Left lung (tissue), 14 donors: ENCODE measurements at places on chromosomes 6 and 20. TPM values are rescaled to one million over a fixed set of nuclear protein-coding genes. Genes with fewer than 3 reads are reported as not detected.

DCDC2 gene
- polyA plus RNA-seq = 11.1 TPM

LINC00237 gene
- not detected for polyA plus RNA-seq

FABP7 gene
- 39.1 TPM for polyA plus RNA-seq

GLP1R gene
- polyA plus RNA-seq = 0.78 TPM

OTOR gene
- not detected for polyA plus RNA-seq

PKIB gene
- 2.7 TPM for polyA plus RNA-seq

MTO1 gene
- 32.6 TPM for polyA plus RNA-seq

TMEM151B gene
- polyA plus RNA-seq = 0.70 TPM

PRND gene
- polyA plus RNA-seq = 25.7 TPM

BFSP1 gene
- polyA plus RNA-seq = 4.2 TPM

KIFC1 gene
- polyA plus RNA-seq = 41.0 TPM

LRRC73 gene
- polyA plus RNA-seq = 0.66 TPM

BTNL2 gene
- 0.94 TPM for polyA plus RNA-seq

SLC12A5 gene
- 1.5 TPM for polyA plus RNA-seq

PNLDC1 gene
- 0.09 TPM for polyA plus RNA-seq

LGSN gene
- 0.67 TPM for polyA plus RNA-seq

TSPO2 gene
- 1.5 TPM for polyA plus RNA-seq

TMEM217 gene
- 2.1 TPM for polyA plus RNA-seq

GHRH gene
- polyA plus RNA-seq = not detected

ETV7 gene
- polyA plus RNA-seq = 0.14 TPM

DSP gene
- 74.2 TPM for polyA plus RNA-seq

TMC2 gene
- polyA plus RNA-seq = 0.27 TPM

C6orf141 gene
- 4.4 TPM for polyA plus RNA-seq

LHFPL5 gene
- not detected for polyA plus RNA-seq

PRR18 gene
- 0.60 TPM for polyA plus RNA-seq

SAMD10 gene
- polyA plus RNA-seq = 10.5 TPM

TMX4 gene
- 25.3 TPM for polyA plus RNA-seq

STX11 gene
- 1.8 TPM for polyA plus RNA-seq

TOX2 gene
- polyA plus RNA-seq = 42.6 TPM

ATP6V1G2 gene
- 3.9 TPM for polyA plus RNA-seq

BPIFB4 gene
- not detected for polyA plus RNA-seq

RAD21L1 gene
- not detected for polyA plus RNA-seq

SPTLC3 gene
- polyA plus RNA-seq = 13.5 TPM

TBX18 gene
- polyA plus RNA-seq = 0.50 TPM

IL20RA gene
- polyA plus RNA-seq = 2.2 TPM

PRICKLE4 gene
- polyA plus RNA-seq = 13.7 TPM

COL9A1 gene
- 1.0 TPM for polyA plus RNA-seq

TMEM244 gene
- polyA plus RNA-seq = not detected

NCOA3 gene
- polyA plus RNA-seq = 40.9 TPM

MOCS1 gene
- 23.4 TPM for polyA plus RNA-seq

XKR7 gene
- polyA plus RNA-seq = 0.07 TPM

PNPLA1 gene
- 0.17 TPM for polyA plus RNA-seq

SLC22A1 gene
- polyA plus RNA-seq = 0.36 TPM

HTR1B gene
- polyA plus RNA-seq = 0.16 TPM

HSPA12B gene
- polyA plus RNA-seq = 22.6 TPM

RIMS1 gene
- 1.0 TPM for polyA plus RNA-seq
